ENCODE measurements at places on chromosomes 7 and 10. TPM values are rescaled to one million over a fixed set of nuclear protein-coding genes. Genes with fewer than 3 reads are reported as not detected.

DNA sequence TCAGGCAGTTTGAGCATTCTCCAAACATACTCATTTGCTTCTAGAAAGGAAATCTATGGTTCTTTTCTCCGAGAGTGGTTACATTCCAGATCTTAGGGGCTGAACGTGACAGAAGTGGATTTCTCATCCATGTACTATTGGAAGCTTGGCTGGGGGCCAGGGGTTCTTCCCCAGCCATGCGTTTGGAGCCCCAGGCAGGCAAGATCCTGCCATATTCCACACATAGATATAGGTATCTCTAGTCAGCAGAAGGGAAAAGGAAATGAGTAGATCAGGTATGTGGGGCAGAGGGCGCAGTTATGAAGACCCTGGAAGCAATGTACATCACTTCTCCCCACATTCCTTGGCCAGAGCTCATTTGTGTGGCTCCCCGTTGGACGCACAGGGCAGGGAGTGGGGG lies 299.8 kb downstream of the CCDC3 start:
- no peak for DNase-seq

DNA sequence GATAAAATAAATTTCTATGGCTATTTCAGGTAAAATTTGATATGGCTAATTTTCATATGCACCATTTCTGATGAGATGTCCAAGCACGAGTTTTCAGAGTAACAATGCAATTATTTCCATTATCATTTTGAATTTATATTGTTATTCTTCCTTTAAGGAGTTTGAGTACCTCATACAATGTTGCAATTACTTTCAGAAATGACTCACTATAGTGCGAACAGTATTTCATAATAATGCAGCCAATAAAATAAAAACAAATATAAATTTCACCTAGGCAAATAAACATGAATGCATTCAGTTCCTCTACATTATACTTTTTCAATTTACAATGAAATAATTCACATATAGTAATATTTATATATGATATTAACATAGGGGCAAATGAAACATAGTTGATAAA lies 78.8 kb upstream of the LRRN3 start:
- DNase-seq: no peak

DNA sequence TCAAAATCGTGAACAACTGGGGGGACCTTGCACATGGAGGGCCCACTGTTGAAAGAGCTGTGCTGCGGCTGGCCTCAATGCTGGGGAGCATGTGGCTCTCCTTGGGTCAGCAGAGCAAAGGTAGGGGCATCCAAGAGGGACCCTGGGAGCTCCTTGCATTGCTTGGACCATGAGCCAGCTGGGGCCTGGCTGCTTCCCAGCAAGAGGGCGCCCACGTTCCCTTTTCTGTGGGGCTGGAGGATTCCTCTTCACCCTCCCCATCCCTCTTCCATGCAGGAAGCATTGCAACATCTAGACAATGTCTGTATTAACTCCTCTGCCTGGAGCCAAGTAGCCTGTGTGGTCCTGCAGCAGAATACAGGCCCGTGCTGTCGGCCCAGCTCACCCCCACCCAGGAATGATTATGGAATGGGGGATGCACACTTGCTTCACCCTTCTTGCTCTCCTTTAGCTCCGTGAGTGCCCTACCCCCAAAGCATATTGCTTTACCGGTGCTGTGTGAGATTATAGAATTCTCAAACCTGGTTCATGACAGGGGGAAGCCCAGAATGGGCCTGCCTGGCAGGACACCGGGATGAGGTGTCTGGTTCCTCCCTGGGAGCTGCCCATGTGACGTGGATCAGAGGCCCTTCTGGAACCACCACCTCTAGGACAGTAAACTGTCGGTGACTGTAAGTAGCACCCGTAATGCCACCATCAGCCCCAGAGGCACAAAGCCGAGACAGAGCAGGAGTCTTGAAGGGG lies 61.9 kb downstream of the SYPL1 start:
- DNase-seq: no peak

DNA sequence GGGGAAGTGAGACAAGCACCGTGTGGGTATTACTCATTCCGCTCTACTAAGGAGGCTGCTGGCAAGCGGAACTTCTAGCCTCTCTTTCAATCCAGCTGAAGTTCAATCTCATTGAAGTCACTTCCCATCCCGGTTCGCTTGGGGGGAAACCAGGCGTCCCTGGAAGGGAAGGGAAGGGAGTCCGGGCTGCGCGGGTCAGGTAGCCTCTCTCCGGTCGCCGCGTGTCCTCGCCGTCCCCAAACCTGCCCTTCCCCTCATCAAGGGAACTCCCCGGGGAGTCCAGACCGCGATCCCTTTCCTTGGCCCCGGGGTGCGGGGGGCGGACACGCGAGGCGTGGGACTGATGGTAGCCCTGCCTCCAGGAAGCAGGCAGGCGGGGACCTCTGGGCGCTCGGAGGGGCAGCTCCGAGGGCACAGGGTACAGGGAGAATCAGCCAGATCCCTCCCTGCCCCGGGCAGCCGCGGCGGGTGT lies 598 bp upstream of the ZEB1 start:
- peak; percentile 74 for DNase-seq

GRCh38 chr7:17530741-17531421 lies 232.4 kb downstream of the AHR start:
- DNase-seq: no peak

DNA sequence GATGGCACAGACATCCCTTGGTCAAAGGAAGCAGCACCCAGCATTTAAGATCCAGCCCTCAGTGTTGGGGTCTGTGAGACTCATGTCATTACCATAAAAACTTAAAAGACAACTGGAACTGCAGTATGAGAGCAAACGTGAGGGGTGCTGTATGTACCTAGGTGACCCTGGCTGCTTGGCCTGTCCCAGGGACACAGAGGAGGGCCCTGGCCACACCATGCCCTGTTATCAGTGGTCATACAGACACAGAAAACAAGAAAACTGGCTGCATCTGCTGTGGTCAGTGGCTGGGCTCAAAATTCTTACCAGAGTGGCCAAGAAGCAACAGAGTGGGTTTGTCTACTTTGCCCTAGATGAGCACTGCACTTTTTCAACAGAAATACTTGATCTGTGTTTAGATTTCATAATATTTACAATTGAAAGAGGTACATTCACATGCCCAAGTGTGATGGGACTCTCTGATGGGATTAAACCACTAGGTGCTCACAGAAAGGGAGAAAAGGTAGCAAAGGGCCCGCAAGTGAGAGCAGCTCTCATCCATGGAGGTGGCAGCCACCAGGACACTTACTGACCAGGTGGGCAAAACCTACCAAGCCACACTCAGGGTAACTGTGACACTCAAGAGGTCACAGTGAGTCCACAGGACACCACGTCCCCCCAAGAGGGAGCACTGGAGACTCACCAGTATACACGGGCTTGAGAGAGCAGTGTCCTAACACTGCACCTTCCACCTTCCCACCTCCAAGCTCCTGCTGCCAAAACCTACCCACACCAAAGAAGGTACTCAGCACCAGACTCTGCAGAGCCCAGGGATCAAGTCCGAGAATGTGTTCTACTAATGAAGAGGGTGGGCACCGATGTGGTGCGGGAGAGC lies 68.1 kb upstream of the CAMK2B start:
- no peak for DNase-seq

The CLRN3 gene
- total RNA-seq: not detected

Measured in activated CD4-positive, alpha-beta T cell treated with anti-CD3 and anti-CD28 coated beads for 36 hours (primary cell).